Sigmoid colon (tissue), 7 donors: ENCODE measurements at places on chromosomes 7 and 10. TPM values are rescaled to one million over a fixed set of nuclear protein-coding genes. Genes with fewer than 3 reads are reported as not detected.

The MALRD1 gene
- polyA plus RNA-seq = not detected

The EBLN1 gene
- not detected for polyA plus RNA-seq

The SDHAF3 gene
- 21.6 TPM for polyA plus RNA-seq

The LRRC17 gene
- 0.69 TPM for polyA plus RNA-seq

The GPRIN2 gene
- polyA plus RNA-seq = 21.7 TPM

The CPA4 gene
- 0.06 TPM for polyA plus RNA-seq

The SUN1 gene
- polyA plus RNA-seq = 30.1 TPM
